Upper lobe of right lung (tissue), 1 donor: ENCODE measurements at places on chromosomes 7 and 10. TPM values are rescaled to one million over a fixed set of nuclear protein-coding genes. Genes with fewer than 3 reads are reported as not detected.

DNA sequence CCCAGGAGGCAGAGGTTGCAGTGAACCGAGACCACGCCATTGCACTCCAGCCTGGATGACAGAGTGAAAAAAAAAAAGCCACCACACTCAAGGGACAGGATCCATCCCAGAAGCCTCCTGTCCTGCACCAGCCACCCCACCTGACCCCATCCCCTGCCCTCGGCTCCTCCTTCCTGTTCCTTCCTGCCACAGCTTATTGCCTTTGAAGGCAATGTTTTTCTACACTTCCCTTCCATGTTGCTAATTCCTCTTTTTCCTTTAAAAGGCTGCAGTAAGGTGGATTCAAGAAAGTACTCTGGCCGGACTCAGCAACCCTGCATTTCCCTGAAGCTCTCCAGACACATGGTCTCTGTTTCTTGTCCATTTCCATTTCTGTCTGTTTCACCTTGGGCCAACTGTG is 80.9 kb downstream of the FAM171A1 start:
- H3K27ac ChIP-seq = no peak overlapping the region
- H3K27me3 ChIP-seq = no peaks in the 10 kb centered on the region
- H3K4me3 ChIP-seq = no peak overlapping the region
- H3K4me1 ChIP-seq = no peaks in the 10 kb centered on the region

- peak overlapping the region; percentile 91 for H3K27ac ChIP-seq
- no peaks in the 10 kb centered on the region for H3K27me3 ChIP-seq
- no peaks in the 10 kb centered on the region for H3K36me3 ChIP-seq
Measured at GRCh38 chr10:104327745-104328645, 10.3 kb downstream of the ITPRIP start.

DNA sequence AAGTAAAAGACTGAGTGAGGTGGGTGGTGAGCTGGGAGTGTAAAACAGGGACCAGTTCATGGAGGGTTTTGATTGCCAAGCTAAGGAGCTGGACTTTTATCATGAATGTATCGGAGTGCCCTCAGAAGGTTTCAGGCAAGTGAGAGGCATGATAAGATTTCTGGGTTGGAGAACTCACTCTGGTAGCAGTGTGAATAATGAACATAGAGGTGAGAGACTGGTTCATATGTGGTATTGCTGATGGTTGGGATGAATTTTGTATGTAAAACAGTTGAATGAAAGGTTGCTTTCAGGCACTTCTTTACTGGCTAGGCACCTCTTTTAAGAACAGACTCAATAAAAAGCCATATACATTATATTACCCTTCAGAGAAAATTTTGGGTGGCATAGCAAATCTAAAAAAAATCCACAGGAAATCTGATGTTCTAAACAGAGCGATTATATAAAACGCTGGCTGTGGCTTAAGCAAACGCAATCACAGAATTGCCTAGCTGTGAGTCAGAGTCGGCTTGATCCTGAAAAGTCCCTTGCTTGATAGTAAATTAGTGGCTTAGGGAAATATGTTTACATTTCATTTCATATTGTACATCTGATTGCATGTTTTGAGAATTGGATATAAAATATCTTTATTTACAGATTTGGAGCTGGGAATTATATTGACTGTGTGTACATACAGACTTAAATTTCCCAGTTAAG is 92.9 kb upstream of the HDAC9 start:
- H3K36me3 ChIP-seq = no peaks in the 10 kb centered on the region
- DNase-seq = no peak

GRCh38 chr7:114715907-114716306 is 206.0 kb upstream of the MDFIC start:
- no peaks in the 10 kb centered on the region for H3K36me3 ChIP-seq
- no peaks in the 10 kb centered on the region for H3K4me1 ChIP-seq

- no peak overlapping the region for H3K4me3 ChIP-seq
- peaks cover 5% of the 10 kb centered on the region for H3K4me1 ChIP-seq
- H3K27ac ChIP-seq = no peak overlapping the region
- DNase-seq = peak; percentile 27
- peaks cover 51% of the 10 kb centered on the region for H3K36me3 ChIP-seq
Measured at GRCh38 chr10:5959142-5959541, 18.2 kb downstream of the IL15RA start.

Gene ATRNL1
- total RNA-seq = 0.93 TPM
